ENCODE measurements at places on chromosomes 16 and 17. TPM values are rescaled to one million over a fixed set of nuclear protein-coding genes. Genes with fewer than 3 reads are reported as not detected.

Gene TAOK2
- 42.2 TPM for total RNA-seq

Gene CCP110
- total RNA-seq = 13.5 TPM

Gene SIRT7
- total RNA-seq = 17.6 TPM

Gene C16orf46
- 1.1 TPM for total RNA-seq

Gene CSF3
- total RNA-seq = 10.2 TPM

Gene CCL4L2
- total RNA-seq = not detected

Gene SRSF2
- total RNA-seq = 201 TPM

Gene SLC46A1
- 4.8 TPM for total RNA-seq

Gene HCRT
- total RNA-seq = not detected

Gene IL21R
- total RNA-seq = 4.7 TPM

Gene DYNC1LI2
- total RNA-seq = 76.4 TPM

Gene GAST
- total RNA-seq = not detected

Gene CASKIN2
- total RNA-seq = 7.2 TPM

Gene TBC1D28
- not detected for total RNA-seq

Gene CNGB1
- not detected for total RNA-seq

Gene RNF222
- total RNA-seq = not detected

All from subcutaneous preadipocyte (primary cell).